ENCODE measurements at places on chromosomes 3 and 15.

DNA sequence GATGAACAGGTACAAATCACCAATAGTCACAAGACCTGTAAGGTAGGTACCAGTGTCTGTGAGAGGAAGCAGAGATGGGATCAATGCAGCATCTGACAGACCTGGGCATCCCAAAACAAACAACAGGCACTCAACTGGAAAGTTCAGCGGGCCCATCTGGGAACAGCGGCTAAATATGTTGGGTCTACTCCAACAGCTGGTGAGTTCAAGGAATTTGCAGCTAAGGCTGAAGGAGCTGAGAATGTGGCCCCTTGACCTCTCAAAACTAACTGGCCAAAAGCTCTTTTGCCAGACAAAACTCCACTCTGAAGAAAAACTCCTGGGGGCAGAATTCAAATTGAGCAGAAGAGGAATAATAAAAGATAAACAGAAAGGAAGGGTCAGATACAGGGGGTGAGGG is 24.4 kb downstream of the AVEN start:
- DNase-seq, result no peak

DNA sequence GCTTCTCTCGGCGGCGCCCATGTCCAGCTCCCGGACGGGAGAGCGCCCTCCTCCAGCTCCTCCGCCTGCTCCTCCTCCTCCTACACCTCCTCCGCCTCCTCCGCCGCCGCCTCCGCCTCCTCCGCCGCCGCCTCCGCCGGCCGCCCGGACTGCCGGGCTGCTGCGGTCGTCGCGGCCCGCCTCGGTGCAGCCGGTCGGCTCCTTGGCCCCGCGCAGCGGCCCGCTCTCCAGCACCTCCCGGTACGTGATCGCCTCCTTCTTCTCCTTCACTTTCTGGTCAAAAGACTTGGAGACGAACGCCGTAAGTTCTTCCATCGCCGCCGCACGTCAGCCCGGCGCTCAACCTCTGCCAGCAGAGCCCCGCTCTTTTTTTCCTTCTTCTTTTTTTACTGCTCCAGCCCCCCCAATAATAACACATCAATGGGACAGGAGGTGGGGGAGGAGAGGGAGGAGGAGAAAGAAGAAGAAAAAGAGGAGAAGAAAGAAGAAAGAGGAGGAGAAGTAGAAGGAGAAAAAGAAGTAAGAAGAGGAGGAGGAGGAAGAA is 438 bp downstream of the SHOX2 start:
- DNase-seq, result no peak

DNA sequence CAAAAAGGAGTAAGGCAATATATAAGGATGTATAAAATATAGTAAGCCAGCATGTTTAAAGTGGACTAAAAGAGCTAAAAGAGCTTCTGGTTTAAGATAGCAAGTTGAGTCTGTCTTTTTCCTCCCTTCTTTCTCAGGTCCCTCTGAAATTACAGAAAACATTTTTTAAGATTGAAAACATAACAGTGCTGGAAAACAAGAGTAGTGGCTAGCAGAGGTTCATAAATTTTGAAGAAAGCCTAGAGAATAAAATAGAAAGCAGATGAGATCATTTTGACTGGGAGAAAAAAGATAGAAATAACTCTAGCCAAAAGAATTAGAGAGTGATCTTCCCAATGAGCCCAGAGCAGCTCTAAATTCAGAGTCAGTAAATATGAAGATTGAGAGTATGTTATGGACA is 41.9 kb downstream of the ATP8B4 start:
- no peak for DNase-seq

DNA sequence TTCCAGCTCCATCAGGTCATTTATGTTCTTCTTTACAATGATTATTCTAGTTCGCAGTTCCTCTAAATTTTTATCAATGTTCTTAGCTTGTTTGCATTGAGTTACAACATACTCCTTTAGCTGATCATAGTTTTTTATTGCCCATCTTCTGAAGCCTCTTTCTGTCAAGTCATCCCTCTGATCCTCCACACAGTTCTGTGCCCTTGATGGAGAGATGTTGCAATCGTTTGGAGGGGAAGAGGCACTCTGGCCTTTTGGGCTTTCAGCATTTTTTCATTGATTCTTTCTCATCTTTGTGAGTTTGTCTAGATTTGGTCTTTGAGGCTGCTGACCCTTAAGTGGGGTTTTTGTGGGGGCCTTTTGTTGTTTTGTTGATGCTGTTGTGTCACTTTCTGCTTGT is 234.6 kb upstream of the CBLB start:
- DNase-seq, result no peak

- no peak for DNase-seq
Observed at GRCh38 chr3:194318511-194319161, 32.5 kb downstream of the CPN2 start.

DNA sequence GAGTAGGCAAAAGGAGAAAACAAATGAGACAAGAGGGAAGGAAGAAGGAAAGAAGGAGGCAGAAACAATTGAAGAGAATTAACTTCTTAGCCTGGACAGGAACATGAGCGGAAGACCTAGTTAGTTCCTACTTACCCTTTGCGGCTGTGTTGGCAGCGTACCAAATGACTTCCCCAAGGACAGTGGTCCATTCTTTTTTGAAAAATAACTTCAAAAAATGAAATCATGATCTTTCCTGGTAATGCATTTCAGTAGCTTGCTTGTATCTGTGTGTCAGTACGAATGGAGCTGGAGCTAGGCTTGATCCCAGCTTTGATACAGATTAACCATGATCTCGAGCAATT is 41.5 kb upstream of the CFAP161 start:
- no peak for DNase-seq

All from activated CD8-positive, alpha-beta memory T cell treated with anti-CD3 and anti-CD28 coated beads for 48 hours (primary cell).